NCI-H1105 treated with DMSO at 0.1 percent for 48 hours (cell line): ENCODE measurements at places on chromosomes 11 and 22.

DNA sequence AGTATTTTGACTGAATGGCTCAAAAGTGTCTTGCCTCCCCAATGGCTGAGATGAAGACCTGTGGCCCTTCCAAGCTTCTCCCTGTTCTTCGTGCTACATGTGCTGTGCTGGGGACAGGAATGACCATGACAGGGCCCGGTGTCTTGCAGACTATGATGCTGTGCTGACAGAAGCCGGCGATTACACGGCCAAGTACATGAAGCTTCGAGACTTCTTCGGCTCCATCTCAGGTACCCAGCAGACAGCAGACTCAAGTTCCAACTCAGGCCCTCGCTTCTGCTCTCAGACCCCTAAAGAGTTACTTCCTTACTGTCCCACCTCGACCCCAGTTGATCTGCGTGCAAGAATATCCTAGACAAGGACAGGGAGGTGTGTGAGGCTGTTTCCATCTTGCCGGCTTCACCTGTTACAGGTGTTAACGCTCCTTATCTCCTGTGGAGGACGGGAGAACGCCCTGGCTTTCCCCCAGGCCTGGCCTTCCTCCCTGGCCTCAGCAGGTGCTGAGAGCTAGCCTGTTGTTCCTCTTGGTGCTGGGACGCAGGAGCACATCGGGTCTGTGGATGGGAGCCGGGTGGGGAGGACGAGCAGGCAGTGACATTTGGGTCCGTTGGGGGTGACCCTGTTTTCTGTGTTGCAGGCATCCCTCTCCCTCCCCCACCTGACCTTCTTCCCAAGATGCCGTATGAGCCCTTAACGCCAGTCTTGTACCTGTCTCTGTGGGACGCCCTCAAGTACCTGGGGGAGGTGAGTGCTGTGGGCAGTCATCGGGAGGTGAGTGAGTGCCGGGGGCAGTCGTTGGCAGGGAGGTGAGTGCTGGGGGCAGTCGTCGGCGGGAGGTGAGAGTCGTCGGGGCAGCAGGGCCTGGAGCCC, 38.1 kb downstream of the GLB1L2 start:
- no peak for DNase-seq

- peak; percentile 16 for DNase-seq
Measured at GRCh38 chr11:23564370-23564769, 704.1 kb upstream of the CCDC179 start.

- DNase-seq = no peak
Measured at GRCh38 chr22:49406879-49407587, 420.6 kb downstream of the BRD1 start.

- DNase-seq = peak; percentile 79
Measured at GRCh38 chr11:132977241-132977640, 555.1 kb downstream of the OPCML start.

DNA sequence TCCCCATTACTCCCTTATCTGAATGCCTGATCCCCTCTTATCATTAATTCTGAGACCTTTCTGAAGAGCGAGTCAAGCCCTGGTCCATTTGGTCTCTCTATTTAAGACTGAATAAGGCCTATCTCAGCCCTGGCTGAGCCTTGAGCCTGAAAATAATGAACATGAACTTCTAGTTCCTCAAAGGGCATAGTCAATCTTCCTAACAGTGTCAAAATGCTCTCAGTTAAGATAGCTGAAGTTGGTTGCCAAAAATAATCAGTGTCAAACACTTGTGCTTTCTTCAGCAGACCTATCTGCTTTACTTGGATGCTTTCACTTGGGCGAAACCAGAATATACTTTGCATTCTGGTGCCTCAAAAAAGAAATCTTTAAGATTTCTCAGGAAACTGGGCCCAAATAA, 42.6 kb upstream of the PPP2R1B start:
- no peak for DNase-seq

GRCh38 chr22:27526901-27527300, 274.7 kb downstream of the MN1 start:
- DNase-seq = no peak

DNA sequence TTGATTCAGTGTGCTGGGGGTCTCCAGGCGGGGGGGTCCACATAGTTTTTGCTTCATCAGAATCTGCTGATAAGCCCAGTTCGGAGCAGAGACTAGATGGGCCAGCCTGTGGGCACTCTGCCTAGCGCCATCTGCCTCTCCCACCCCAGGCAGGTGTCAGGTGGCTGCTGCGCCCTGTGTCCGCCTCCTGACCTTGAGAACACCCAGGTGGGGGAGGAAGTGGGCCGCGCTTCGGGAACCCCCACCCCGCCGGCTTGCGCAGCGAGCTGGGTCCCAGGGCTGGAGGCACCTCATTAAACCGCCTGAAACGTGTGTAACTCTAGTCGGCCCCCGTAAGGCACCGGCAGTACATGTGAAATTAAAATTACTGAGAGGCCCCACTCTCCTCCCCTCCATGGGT, 113.6 kb downstream of the KCNQ1 start:
- no peak for DNase-seq

- peak; percentile 77 for DNase-seq
Measured at GRCh38 chr11:126355324-126355925, at the start of gene ST3GAL4. ST3GAL4 (plus strand) TSS chr11:126355686; CDS start chr11:126406156, 50,470 bp downstream.

DNA sequence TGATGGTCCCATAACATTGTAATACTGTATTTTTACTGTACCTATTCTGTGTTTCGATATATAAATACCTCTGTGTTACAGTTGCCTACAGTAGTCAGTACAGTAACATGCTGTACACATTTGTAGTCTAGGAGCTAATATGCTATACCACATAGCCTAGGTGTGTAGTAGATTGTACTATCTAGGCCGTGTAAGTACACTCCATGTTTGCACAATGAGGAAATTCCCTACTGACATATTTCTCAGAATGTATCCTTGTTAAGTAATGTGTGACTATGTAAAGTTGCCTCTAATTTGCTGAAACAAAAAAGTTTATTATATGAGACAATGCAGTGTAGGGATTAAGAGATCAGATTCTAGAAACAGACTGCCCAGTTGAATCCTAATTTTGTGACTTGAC, 21.3 kb downstream of the CAPRIN1 start:
- DNase-seq = no peak
